ENCODE measurements at places on chromosomes 5 and 9. TPM values are rescaled to one million over a fixed set of nuclear protein-coding genes. Genes with fewer than 3 reads are reported as not detected.

CKMT2 gene
- polyA plus RNA-seq: 0.70 TPM

NIPAL4 gene
- 15.5 TPM for polyA plus RNA-seq

HAVCR1 gene
- polyA plus RNA-seq: not detected

SPATA31C1 gene
- not detected for polyA plus RNA-seq

- no peak for DNase-seq
Measured at GRCh38 chr5:6788439-6788838, 75.2 kb downstream of the TENT4A start.

DNA sequence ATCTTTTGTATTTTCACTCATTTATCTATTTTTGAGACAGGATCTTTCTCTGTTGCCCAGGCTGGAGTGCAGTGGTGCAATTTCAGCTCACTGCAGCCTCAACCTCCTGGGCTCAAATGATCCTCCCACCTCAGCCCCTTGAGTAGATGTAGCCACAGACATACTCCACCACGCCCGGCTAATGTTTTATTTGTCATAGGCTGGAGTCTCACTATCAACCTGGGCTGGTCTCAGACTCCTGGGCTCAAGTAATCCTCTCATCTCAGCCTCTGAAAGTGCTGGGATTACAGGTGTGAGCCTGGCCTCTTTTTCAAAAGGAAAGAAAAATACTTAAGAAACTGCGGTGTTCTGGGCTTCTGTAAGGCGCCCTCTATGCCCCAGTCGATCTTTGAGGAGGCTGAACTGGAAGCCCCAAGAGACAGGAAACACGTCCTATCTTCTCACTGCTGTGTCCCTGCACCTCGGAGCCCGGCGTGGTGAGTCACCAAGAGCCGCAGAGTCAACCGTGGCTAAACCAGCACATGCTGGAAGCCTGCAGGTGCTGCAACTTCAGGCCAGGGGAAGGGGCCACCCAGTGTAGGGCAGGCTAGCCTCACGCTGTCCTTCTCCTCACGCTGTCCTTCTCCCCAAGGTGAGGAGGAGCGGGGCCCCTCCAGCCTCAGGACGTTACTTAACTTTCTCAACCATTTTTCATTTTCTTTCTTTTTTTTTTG lies 15.2 kb upstream of the LHX3 start:
- no peak for DNase-seq

CTXN3 gene
- polyA plus RNA-seq: not detected

HMGCR gene
- 51.2 TPM for polyA plus RNA-seq

- no peak for DNase-seq
Measured at GRCh38 chr9:87201351-87201751, 254.0 kb upstream of the GAS1 start.

DNA sequence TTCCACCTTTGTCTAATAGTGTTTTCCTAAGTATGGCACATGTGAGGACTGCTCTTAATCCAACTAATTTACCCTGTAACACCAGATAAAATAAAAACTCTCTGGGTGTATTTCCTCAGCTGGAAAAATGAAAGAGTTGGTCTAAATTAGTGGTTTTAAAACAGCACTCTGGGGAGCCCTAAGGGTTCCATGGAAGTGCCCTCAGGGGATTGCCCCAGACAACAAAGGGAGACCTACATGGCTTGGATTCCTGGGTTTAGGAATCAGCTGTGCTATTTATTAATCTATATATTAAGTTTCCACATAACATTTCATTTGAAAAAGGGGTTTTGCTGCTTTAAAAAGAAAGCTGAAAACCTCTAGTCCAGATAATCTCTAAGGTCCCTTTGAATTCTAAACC lies 20.2 kb downstream of the ADAMTS6 start:
- no peak for DNase-seq

RANBP17 gene
- not detected for polyA plus RNA-seq

GRCh38 chr9:36659500-36659899 lies 86.8 kb downstream of the MELK start:
- DNase-seq: no peak

TMC1 gene
- not detected for polyA plus RNA-seq

DNA sequence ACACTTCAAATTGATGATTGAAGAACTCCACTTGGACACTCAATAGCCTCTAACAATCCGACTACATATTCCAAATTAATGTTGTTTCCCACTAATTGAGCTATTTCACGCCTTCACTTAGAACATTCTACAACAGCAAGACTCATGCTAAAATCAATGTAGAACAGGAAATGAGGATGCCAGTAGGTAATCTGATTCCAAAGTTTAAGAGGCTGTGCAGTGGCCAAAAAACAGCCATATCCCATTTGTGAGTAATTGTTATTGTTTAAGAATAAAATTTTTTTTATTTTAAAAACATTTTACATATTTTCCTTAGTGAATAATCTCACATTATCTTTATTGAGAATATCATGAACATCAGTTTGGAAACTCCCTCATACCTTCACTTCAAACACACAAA lies 35.7 kb upstream of the GHR start:
- no peak for DNase-seq

DNA sequence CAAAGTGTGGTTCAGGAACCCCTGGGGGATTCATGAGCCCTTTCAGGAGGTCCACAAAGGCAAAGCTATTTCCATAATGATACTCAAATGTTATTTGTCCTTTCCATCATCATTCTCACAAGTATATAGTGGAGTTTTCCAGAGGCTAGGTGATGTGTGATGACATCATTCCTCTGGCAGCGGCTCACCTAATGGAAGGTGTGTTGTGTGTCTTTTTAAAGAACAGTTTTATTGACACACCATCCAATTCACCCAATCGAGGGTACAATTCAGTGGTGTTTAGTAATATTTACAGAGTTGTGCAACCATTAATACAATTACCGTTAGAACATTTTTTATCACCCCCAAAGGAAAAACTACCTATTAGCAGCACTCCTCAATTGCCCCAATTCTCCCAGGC lies 9.7 kb downstream of the NANS start:
- DNase-seq: no peak

GRCh38 chr5:175750511-175750931 lies 92.7 kb downstream of the HRH2 start:
- no peak for DNase-seq

DNA sequence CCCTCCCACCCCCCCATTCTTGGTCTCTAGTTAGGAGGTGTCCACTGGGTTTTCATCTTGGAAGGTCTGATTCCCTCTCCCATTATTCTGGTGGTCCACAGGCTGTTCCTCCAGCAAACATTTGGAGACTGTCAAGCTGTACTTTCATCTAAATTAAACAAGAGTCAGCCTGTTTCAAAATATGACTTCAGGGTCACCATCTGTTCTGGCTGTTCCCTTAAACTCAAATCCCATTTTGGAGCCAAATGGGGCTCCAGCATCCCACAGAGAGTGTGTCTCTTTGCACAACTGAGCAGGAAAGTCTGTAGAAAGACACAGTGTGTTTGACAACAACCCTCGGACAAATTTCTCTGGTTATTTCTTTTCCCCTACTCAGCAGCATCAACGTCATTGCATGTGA lies 20.5 kb downstream of the COL15A1 start:
- no peak for DNase-seq

GRCh38 chr9:9585920-9586319 lies 1026.9 kb downstream of the PTPRD start:
- DNase-seq: no peak

GRCh38 chr5:53917095-53917494 lies 356.7 kb downstream of the NDUFS4 start:
- no peak for DNase-seq

DNA sequence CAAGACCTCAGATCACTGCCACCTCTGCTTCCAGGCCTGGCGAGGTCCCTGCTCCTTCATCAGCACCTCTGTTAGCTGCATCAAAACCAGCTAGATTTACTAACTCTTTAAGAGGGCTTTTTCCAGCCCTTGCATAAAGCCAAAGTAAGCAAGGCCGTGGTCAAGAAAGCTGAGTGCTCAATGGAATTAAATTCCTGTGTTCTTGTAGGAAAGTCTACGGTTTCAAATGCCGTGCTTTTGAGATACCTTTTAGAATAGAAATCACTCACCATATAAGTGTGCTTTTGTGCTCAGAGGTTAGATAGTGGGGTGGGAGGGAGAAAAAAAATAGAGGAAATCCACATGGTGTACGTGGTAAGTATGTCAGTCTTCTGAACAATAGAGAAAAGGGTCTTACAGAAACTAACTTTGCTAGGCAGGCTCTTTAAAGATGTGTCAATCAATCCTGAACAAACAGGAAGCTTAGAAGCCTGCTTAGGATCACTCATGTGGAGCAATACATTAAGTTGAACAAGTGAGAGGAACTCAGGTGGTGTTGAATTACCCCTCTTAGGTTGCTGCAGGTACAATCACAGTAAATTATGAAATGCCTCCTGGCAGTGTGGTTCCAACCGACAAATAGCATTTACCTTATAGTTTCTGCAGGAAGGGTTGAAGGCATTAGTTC lies 79.7 kb downstream of the SEMA6A start:
- DNase-seq: no peak

SMIM15 gene
- 73.7 TPM for polyA plus RNA-seq

GRCh38 chr9:129698254-129698757 lies 32.9 kb downstream of the PRRX2 start:
- DNase-seq: no peak

DNA sequence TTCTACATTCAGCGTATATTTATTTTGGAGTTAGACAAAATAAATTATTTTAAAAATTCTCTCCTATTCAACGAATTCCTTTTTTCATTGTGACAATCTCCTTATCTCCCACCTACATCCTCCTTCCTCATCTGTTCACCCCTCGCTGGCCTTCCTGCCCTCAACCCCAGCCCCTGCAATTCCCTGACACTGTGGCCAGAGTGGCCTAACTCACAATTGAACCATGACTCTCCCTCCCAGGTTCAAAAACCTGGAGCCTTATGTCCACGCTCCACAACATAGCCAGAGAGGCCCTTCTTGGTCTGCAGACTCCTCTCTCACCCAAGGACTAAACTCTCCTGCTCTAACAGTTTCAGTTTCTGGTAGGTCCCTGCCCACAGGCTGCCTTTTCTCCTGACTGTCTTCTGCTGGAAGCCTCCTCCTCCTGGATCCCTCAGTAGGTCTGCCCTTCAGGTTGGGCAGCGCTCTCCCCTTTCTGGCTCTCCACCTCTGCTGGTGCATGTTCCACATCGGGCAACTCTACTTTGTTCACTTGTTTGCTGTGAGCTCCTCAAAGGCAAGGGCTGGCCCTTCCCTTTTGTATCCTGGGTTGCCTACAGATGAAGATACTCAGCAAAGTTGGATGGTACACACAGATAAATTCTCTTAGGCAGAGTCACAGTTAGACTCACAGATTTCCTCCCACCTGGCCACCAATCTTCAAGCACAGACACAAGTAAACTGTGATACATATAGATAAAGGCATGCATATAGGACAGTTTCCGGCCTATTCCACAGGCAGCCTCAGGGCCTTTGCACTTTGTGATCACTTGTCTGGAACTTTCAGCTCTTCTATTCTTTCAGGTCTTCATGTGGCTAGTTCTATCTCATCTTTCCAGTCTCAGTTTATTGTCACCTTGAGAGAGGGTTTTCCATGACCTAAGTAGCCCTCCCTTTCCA lies 19.8 kb upstream of the MYORG start:
- no peak for DNase-seq

SAXO1 gene
- not detected for polyA plus RNA-seq

DNA sequence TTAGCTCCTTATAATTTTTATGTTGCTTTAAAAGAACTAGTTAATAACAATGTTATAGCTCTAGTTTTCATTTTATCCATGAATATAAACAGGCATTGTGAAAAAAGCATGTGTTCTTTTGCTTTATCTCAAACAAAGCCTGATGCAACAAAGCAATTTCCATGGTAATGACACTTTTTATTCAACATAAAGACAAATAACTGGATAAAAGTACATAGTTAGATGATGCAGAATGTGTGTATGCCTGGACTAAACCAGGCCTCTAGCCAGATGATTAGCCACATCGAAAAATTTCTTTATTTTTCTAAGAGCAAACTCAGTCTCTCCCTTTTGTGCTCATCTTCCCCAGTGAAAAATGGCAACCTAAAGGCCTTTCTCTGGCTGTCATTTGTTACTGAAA lies 125.6 kb upstream of the TARS1 start:
- DNase-seq: no peak

- no peak for DNase-seq
Measured at GRCh38 chr5:83184534-83184933, 107.2 kb downstream of the XRCC4 start.

DNA sequence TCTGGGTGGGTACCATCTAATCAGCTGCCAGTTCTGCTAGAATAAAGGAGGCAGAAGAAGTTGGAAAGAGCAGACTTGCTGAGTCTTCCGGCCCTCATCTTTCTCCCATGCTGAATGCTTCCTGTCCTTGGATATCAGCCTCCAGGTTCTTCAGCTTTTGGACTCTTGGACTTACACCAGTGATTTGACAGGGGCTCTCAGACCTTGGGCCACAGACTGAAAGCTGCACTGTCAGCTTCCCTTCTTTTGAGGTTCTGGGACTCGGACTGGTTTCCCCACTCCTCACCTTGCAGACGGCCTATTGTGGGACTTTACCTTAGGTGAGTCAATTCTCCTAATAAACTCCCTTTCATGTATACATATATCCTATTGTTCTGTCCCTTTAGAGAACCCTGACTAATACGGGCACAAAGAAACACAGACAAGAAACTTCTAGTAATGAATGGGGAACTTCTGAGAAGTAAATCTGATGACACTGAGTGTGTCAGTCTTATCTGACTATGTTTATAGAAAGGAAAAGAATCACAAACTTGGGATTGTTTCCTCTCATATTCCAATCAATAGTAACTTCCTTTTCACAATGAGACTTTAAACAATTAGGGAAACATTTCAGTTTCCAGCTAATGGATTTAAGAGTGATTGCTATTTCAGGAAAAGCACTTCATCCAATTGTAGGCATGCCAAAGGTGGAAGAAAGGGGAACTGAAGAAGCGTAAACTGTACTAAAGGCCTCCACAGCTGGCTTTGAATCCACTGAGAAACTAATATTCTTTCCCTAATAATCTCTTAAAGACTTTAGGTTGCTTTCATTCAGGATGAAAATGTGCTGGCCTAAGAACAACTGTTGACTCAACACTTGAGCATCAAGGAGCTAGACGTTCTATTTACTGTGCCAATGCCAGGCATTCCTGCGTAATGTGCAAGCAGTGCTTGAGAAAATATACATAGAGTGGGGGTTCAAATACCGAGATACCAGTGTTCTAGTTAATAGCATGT lies 127.9 kb upstream of the PTGER4 start:
- no peak for DNase-seq

F12 gene
- polyA plus RNA-seq: 9.5 TPM

DNA sequence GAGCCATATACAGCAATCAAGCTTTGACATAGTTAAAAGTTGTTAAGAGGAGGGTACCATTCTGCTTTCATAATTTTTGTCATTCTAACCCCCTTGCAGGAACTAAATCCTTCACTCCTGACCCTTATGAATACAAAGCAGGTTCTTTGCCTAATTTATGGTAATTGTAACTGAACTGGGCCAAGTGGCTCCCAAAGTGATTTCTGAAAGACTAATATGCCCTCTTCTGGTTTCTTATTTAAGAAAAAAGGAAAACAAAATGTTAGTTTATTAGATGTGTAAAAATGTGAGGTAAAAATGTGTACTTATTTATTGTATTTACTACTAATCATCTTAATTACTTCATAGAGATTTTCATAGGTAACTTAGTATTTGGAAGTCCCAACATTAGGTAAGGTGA lies 268.5 kb downstream of the BNC2 start:
- no peak for DNase-seq

DNA sequence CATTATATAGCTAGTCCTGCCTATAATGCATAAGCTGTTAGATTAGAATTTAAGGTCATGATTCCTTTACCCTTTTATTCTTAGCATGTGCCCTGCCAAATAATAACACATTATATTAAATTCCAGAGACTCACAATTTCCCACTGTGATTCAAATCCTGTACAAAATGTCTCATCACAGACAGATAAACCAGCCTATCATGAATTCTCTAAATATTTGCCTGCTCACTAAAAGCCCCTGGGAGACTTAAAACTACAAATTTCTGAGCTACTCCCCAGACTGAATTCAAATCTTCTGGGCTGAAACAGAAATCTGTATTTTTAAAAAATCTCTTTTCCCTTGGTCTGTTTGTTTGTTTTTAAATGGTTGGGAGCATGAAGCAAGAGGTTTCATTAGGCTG lies 32.7 kb downstream of the GAPT start:
- no peak for DNase-seq
